Non-pigmented ciliary epithelial cell (primary cell): ENCODE measurements at places on chromosomes 1 and 21.

GRCh38 chr1:24503870-24504523, 1.4 kb downstream of the RCAN3 start:
- no peak for DNase-seq

DNA sequence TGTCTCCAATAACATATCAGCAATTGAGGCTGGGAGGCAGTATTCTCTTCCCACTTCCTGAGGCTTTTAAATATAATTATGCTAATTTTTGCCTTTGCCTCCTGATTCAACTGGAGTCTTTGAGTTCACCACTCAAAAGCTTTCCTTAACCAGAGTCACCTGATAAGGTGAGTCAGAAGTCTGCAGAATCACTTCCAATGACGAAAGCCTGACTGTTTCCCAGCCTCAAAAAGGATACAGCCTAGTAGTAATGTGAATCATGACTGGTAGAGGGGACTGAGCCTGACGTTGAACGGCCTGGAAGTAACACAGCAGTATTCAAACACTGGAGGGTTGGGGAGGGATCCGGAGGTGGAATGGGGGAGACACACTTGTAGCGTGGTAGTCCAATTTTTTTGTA, 10.4 kb upstream of the MRPL9 start:
- no peak for DNase-seq

DNA sequence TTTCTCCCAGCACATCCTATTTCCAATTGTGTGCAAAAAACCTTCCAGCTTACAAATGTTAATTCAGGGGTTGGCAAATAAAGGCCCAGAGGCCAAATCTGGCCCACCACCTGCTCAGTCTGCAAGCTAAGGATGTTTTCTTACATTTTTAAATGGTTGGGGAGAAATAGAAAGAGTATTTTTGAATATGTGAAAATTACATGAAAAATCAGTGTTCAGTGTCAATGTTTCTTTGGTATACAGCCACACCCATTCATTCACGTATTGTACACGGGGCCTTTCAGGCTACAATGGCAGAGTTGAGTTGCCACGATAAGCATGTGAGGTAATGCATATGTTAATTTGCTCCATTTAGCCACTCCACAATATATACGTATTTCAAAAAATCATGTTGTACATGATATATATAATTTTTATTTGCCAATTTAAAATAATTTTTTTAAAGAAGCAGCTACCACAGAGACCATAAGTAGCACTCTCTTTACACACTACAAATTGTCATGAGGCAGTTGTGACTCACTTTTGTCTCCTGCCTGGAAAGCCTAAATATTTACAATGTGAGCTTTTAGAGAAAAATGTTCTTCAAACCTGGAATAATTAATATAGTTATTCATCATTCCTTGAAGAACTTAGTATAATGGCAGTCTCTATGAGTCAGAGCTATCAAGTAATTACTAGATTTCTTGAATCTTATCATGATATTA, 189.6 kb downstream of the SMYD3 start:
- no peak for DNase-seq

- no peak for DNase-seq
These were observed 4.0 kb downstream of the SHISAL2A start for GRCh38 chr1:52636721-52637695.

- DNase-seq: no peak
These were observed 7.3 kb downstream of the B3GALT2 start for GRCh38 chr1:193179094-193179493.

DNA sequence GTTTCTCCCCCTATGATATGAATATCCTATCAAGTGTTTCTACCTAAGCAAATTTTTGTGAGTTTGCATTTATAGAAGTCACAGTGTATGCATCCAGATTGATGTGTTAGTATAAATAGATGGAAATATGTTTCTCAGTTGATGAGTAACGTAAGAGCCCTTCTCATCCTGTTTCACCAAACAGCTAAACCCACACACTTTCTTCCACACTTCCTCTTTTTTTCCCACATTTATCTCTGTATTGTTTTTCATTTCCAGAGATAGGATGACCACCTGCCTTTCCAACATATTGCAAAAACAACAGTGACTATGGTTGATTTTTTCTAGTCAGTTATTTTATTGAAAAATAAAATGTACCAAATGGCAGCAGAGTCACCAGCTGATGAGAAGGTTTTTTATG, 490.1 kb downstream of the NEGR1 start:
- DNase-seq: no peak

- DNase-seq: no peak
These were observed 10.8 kb upstream of the ANGPTL7 start for GRCh38 chr1:11178021-11179015.

DNA sequence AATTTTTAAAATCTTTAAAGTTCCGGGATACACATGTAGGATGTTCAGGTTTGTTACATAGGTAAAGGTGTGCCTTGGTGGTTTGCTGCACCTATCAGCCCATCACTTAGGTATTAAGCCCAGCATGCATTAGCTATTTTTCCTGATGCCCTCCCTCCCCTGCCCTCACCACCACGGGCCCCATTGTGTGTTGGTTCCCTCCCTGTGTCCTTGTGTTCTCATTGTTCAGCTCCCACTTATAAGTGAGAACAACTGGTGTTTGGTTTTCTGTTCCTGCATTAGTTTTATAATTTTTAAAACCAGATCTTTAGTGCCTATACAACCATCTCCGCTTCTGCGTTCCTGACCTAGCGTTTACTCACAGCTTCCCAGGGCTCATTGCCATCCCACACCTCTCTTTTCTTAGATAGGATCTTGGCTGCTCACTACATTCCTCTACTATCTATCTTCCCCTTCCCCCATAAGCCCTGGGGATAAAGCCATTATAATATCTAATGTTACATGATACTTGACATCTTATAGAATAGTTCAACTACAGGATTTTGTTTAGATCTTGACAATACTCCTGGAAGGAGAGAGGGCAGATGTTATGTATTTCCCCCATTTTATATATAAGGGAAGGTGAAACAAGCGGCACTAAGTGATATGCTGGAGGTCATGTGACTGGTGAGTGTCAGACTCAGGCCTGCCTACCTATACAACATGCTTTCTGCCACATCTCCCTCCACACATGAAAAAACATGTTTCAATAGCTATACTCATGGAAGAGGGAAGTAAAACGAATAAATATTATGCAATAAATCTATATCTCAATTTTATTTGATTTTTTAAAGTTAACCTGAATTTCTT, 52.3 kb upstream of the DNAJC6 start:
- DNase-seq: no peak

GRCh38 chr1:172946814-172947507, 103.8 kb downstream of the TNFSF18 start:
- no peak for DNase-seq
